ENCODE measurements at places on chromosomes 6 and 20. TPM values are rescaled to one million over a fixed set of nuclear protein-coding genes. Genes with fewer than 3 reads are reported as not detected.

- no peak for DNase-seq
These were observed 15.1 kb downstream of the WFDC2 start for GRCh38 chr20:45484676-45485075.

The TMEM200A gene
- total RNA-seq = 17.1 TPM

The EDN3 gene
- not detected for total RNA-seq

GRCh38 chr6:150932996-150933395 lies 67.5 kb downstream of the MTHFD1L start:
- DNase-seq = no peak

The SPAG4 gene
- 2.6 TPM for total RNA-seq

The TRIM40 gene
- total RNA-seq = not detected
